ENCODE measurements at places on chromosomes 5 and 9.

- DNase-seq = no peak
Measured at GRCh38 chr5:56211298-56211865, 21.7 kb downstream of the ANKRD55 start.

- DNase-seq = no peak
Measured at GRCh38 chr5:155260798-155261197, 247.2 kb downstream of the KIF4B start.

DNA sequence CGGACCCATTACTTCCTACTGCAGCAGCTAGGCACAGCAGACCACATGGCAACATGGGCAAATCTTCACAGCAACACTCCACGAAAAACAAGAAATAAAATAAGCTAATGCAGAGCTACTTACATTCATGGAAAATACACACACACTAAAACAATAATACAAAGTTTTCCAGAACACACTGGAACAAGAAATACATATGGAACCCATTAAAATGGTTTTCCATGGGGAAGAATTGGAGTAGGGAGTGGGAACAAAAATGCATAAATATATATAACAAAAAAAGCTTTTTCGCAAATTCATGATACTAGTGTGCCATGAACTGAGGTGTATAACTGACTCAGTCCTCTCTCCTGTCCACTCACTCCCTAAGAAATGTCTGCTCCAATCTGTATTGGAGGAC is 8.3 kb downstream of the ADAMTS12 start:
- DNase-seq = no peak

GRCh38 chr5:112210430-112211005 is 208.6 kb downstream of the EPB41L4A start:
- no peak for DNase-seq

- DNase-seq = no peak
Measured at GRCh38 chr9:123392802-123393201, 36.8 kb downstream of the CRB2 start.

- no peak for DNase-seq
Measured at GRCh38 chr9:22457448-22457847, 10.8 kb downstream of the DMRTA1 start.

DNA sequence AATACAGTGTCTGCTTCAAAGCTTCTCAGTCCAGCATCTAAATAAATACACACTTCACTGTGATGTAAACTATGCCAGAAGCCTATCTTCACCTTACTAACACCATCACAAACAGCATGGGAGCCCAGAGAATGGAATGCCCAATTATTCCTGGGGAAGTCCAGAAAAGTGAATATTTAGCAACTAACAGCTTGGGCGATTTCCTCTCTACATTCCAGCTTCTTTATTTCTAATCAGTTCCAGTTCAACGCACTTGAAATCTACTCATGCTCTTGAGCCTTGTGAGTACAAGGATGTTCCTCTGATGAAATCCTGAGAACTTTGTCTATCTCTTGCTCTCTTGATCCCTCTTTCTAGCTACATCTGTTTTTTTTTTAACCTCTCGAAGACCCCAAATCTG is 100.4 kb upstream of the C9orf72 start:
- DNase-seq = no peak

GRCh38 chr9:87180841-87181240 is 233.5 kb upstream of the GAS1 start:
- no peak for DNase-seq

GRCh38 chr5:176680226-176680563 is 32.9 kb downstream of the TSPAN17 start:
- DNase-seq = no peak

- no peak for DNase-seq
Measured at GRCh38 chr5:104754311-104754995, 1191.9 kb upstream of the NUDT12 start.

DNA sequence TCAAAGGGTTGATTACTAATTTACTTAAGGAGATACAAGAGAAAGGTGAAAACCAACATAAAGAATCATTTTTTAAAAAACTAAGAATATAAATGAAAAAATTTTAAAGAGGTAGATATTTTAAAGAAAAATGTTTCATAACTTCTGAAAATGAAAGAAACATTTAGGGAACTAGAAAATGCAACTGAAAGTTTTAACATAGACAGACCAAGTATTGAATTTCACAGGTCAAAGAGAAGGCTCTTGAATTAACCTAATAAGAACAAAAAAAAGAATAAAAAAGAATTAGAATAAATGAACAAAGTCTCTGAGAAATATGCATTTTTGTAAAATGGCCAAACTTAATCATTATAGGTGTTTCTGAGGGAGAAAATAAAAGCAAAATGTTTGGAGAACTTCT is 16.1 kb upstream of the FAM174A start:
- DNase-seq = no peak

DNA sequence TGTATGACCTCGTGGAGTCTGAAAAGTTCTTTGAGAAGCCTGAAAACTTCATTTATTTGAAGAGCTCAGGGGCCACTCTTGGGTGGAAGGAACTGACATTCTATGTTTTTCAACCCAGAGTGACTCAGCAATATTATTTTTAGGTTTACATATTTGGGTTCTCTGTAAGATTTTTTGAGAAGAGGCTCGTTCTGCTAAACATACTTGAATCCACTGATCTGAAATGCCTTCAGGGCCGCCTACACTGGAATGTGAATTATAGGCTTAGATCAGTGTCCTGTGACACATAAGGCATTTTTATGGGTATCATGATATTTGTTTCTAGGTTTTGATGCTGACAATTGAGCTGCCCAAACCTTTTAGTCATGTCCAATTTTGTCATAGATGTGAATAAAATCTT is 86.2 kb downstream of the PSAT1 start:
- no peak for DNase-seq

- no peak for DNase-seq
Measured at GRCh38 chr5:366541-367357, 45.2 kb downstream of the AHRR start.

DNA sequence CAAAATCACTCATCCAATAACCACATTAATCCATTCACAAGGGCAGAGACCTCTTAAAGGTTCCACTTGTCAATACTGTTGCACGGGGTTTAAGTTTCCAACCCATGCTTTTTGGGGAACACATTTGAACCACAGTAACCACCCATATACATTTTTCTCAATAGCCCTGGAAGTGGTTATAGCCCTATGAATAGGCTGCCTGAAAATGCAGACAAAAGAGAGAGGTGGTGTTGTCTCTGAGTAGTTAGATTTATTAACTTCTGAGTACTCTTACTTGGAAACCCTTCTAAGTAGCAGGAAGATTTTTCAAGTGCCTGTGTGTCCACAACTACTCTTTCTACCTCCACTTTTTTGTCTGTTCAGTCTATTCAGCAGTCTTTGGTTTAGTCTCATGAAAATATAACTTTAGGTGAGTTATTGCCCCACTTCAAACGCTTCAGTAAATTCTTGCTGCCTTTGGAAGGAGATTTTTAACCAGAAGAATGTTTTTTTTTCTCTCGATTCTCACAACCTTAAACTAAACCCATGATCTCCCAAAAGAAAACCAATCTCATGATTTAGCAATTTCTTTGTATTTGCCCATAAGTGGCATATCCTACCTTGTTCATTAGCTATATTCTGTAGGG is 42.6 kb downstream of the ARHGEF28 start:
- DNase-seq = no peak

GRCh38 chr5:62341783-62342475 is 35.9 kb downstream of the KIF2A start:
- no peak for DNase-seq

DNA sequence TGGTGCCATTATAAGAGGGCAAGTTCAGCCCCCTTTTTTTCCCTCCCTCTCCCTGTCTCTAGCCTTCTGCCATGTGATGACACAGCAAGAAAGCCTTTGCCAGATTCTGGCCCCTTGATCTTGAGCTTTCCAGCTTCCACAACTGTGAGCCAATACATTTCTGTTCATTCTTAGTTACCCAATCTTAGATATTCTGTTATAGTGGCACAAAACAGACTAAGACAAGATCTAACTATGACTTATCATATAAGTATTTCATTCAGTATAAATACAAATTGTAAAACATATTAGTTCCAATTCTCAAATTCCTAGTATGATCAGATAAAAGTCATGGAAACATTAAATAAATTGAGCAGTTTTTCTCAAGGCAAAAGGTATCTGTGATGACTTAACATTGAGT is 276.3 kb downstream of the COX7C start:
- no peak for DNase-seq

DNA sequence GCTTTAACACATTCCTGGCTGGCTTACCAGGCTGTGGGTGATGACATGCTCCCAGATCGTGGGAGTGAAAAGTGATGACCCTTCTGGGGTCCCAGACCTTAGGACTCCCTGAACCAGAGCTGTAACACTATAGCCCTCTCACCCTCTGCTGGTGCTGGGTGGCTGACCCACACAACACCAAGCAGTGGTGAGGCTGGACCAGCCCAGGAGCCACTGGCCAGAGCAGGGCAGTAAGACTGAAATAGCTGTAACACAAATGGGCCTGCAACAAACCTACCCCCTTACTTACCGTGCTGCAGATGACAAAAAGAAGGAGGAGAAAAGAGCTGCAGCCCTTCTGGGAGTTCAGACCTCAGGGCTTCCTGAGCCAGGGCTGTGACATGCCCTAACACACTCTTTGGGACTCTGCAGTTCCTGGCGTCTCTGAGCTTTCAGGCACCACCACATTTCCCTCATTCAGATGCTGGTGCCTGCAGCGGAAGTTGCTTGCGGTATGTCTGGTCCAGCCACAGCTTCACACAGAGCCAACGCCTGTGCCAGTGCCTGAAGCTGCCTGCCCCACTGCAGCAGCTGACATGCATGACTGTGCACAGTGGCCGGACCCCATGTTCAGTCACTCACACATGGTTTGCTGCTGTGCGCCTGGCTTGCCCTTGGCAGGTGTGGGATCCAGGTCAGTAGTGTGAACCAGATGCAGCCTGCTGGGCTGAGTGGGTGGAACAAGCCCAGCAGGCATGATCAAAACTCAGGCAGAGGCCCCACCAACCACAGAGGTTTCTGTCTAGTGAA is 1247.4 kb downstream of the EFNA5 start:
- DNase-seq = no peak

GRCh38 chr5:72141440-72142355 is 34.4 kb downstream of the MAP1B start:
- DNase-seq = no peak

DNA sequence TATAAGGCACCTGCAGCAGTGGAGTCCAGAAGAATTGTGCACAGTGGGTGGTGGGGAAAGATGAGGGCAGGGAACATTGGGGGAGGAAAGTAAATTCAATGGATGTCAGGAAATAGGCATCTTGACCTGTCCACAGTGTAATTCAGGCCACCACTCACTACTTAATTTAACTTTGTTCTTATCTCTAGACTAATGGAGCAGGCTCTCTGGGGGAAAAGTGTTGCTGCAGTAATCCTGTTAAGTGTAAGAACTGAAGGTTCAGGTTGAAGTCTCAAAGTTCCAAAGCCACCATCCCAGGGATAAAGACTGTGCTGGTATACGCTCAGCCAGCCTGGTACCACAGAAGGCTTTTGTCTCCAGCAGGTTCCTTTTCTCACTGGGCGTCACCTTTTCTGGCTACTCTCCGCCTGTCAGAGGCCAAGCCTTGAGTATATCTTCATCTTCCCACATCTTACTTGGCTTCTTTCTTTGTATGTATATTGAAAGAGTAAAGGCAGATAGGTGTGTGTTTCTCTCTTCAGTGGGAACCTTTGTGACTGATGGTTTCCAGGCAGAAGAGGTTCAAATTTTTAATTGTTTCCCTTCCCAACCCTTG is 150.9 kb upstream of the DMRT1 start:
- no peak for DNase-seq

GRCh38 chr9:105639936-105640335 is 22.3 kb upstream of the TAL2 start:
- no peak for DNase-seq

DNA sequence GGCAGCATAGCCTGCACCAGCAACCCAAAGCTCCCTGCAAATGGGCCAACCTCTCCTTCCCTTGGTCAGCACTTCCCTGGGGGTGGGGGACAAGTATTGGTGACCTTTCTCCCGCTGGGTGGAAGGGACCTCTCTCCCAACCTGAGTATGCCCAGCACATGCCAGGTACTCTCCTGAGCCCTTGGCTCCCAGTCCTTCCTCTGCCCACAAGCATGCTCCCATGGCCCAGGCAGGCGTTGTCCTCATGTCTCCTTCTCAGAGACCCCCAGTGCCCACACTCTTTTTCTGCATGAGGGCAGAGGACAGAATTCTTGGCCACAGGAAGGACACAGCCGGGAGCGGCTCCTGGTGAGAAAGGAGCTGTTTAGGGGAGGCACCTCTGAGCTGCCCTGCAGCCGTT is 60.3 kb downstream of the PHF2 start:
- DNase-seq = no peak

- DNase-seq = no peak
Measured at GRCh38 chr5:125346316-125346715, 599.9 kb upstream of the ZNF608 start.

DNA sequence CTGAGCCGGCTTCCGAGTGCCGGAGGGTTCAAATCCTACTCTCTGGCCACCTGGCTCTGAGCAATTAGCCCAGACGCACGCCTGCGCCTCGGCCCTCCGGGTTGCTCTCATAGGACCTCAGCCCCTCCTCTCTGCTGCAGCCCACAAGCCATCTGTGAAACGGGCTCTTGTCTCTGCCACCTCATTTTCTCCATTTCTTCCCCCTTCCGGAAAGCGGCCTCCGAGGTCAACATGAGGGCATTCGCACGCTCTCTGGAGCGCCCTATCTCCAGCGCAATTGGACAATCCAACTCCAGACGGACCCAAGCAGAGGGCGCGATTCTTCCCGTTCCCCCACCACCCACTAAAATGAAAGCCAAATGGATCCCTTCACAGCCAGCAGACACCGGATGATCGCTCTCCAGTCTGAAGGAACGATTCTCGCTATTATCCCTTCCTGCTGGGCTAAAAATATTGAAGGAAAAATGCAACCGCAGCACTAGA is 41.5 kb downstream of the VAV2 start:
- DNase-seq = no peak

- DNase-seq = no peak
Measured at GRCh38 chr9:35422346-35422745, 67.6 kb upstream of the RUSC2 start.

DNA sequence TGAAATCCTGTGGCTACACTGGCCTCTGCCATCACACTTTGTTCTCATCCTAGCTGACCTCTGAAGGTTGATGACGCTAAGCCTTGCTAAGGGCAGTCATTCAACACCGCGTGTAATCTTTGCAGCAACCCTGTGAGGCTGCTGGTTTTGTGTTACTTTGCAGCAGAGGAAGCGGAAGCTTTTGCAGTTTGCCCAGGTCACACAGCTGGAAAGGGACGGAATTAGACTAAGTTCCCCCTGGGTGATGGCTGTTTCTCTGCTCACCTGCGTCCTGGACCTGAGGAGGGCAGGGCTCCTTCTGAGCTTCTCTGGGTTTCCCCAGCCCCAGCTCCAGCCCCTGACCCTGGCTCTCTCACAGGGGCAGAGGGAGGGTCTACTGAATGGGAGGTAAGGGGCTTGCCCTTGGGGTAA is 7.3 kb upstream of the SLC25A51 start:
- no peak for DNase-seq

GRCh38 chr5:76224898-76225297 is 141.7 kb downstream of the SV2C start:
- DNase-seq = no peak

Measured in GM12892 (cell line).